ENCODE measurements at places on chromosomes 6 and 20. TPM values are rescaled to one million over a fixed set of nuclear protein-coding genes. Genes with fewer than 3 reads are reported as not detected.

DNA sequence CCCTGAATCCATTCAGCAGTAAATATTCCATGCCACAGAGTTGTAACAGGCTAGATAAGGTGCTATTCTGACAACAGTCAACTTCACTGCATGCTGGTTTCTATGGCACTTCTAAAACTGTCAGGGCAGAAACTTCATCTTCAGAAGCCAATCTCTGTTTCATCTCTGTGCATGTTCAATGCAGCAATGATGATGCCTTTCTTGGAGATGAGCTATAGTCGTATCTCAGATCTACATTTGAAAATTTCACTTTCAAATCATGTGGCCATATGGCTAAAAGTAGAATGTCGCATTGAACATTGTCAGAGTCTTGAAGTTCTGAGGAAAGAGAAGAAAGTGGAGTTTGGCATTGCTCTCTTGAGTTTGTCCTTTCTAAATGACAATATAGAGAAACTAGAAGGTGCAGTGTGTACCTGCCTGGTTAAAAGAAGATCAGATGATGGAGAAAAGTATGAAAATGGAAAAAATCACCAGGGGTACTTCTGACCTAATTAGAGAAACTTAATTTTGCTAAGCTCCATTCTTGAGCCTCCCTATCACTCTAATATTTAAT is 49.0 kb upstream of the VSTM2L start:
- DNase-seq, result no peak

DNA sequence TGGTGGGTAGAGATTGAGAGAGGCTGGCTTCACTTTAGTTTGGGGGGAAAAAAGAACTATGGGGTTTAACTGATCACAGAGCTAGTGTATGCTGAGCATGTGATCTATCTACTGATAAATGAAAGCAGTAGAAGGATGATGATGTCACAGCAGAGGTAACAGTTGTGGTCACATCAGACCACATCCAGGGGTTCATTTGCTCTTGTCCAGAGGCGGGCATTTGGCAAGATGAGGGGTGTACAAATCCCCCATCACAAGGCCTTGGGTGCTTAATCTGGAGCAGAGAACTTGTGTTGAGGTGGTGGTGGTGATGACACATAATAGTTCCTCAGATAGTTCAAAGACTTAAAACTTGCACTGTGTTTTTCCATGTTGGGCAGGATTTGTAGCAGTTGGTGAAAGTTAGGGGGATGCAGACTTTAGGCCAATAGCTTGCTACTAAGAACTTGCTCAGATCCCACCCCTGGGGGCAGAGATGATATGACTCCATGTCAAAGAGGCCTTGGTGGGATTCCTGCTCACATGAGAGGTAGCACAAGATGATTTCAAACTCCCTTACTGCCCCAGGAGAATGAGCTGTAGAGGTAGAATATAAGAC is 63.4 kb downstream of the PRDM1 start:
- no peak for DNase-seq

- no peak for DNase-seq
Measured at GRCh38 chr6:73954881-73955280, 258.9 kb downstream of the CD109 start.

Gene DNMT3B
- 1.6 TPM for total RNA-seq

Gene VSX1
- not detected for total RNA-seq

Gene LY6G6D
- not detected for total RNA-seq

Measured in activated CD4-positive, alpha-beta T cell treated with anti-CD3 and anti-CD28 coated beads for 36 hours (primary cell).